ENCODE measurements at places on chromosomes 7 and 10.

- no peak for DNase-seq
Measured at GRCh38 chr7:94301024-94301586, 93.6 kb upstream of the COL1A2 start.

DNA sequence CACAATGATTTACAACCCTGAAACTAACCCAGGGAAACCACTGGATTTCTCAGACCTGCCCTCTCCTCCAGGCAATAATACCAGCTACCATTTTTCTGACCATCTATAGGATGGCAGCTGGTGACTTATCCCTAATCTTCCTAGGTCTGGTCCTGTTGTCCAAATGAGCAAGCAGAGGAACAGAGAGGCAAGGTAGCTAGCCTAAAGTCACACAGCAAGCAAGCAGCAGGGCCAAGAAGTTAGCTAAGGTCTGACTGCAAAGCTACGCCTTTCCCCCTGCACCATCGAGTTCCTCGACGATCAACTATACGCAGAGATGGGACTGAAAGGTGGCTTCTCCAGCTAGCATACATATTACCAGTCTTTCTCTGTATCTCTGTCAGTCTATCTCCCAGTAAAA, 25.3 kb downstream of the ATXN7L1 start:
- DNase-seq = no peak

DNA sequence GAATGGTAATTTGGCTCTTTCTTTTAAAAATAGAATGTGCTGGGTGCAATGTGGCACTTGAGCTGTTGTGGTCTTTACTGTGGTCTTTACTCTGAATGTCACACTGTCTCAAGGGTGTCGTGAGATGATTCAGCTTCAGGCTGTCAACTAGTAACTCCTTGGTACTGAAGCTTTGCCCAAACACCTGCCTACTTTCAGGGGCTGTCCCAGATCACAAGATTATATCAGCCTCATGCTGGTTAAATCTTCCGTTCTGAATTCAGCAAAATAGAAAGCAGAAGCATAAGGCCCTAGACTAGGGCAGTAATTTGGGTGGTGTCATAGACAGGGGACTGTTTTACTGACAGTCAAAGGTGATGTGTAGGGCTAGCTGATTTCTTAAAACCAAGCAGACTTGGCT, 110.9 kb downstream of the BAMBI start:
- DNase-seq = no peak

DNA sequence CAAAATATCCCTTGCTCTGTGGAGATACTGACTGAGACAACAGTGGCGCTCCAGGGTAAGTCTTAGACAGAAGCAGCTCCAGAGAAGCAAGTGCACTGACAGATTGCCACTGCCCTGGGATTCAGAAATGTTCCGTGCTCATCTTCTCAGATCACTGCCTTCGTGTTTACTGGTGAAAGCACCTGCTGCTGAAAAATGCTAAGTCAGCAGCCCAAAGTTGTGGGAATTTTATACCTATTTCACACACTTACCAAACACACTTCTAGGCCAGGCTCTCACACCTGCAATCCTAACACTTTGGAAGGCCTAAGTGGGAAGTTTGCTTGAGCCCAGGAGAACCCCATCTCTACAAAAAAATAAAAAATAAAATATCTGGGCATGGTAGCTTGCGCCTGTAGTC, 63.2 kb upstream of the DLX6 start:
- no peak for DNase-seq

DNA sequence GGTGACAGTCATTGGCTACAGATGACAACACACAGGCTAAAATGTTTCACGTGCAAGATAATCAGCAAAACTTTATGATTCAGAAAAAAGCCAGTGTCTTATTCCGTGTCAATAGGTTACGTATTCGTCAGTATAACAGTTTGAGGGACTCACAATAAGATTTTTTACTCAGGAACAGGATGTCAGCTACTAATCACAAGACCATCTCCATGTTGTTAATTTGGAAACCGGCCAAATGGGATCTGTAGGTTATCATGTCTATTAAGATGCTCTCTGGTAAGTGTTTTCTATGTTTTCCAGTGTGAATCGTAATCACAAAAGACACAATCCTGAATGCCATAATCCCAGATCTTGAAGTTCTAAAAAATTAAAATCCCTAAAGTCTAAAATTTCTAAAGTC, 197.3 kb downstream of the ETV1 start:
- DNase-seq = no peak

- DNase-seq = no peak
Measured at GRCh38 chr10:113056441-113057021, 106.5 kb downstream of the TCF7L2 start.

DNA sequence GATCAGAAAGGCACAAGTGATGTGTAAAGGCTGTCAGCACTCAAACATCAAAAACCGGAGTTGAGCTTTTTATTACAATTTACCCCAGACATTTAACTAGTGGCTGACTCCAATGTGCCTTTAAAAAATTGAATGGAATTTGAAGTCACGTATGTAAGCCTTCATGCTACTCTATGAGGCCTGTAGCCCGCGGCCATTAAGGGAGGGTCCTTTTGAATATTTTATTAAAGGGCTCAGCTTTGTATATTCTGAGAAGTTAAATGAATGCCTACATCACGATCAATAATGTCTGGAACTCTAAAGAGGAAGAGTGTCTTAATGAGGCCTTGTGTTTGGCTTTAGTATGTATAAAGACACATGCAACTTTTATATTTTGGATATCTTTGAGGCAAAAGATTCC, 916.6 kb upstream of the CELF2 start:
- no peak for DNase-seq

GRCh38 chr10:132666705-132667341, 119.1 kb downstream of the NKX6-2 start:
- no peak for DNase-seq

DNA sequence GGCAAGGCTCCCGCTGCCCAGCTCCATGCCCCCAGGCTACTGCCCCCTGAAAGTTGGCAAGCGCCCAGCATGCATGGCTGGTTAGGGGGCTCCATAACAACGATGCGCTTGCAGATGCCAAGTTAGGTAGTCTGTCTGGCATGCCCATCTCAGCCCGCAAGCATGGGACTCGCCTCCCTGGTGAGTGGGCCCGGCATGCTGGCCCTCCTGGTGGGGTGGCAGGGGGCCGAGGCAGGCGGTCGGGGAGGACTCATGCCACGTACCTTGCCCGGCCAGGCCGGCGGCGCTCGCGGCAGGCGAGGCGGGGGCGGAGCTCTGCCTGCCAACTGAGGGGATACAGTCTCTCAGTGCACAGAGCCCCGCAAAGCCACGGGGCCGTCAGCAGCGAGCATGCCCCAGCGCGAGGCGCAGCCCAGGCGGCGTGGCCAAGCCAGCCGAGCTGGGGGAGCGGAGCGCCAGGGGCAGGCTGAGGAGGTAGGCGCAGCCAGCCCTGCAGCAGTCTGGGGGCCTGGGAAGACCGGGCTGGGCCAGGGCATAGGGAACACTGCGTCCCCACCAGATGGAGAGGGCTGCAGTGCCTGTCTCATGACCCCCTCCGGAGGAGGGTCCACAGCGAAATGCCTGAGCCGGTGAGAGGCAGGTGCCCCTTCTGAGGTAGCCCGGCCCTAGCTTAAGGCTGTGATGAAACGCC, 28.0 kb upstream of the NDST2 start:
- no peak for DNase-seq

GRCh38 chr10:80468806-80469421, 14.8 kb downstream of the TSPAN14 start:
- peak; percentile 18 for DNase-seq

- no peak for DNase-seq
Measured at GRCh38 chr10:62992145-62992721, 140.9 kb upstream of the NRBF2 start.

DNA sequence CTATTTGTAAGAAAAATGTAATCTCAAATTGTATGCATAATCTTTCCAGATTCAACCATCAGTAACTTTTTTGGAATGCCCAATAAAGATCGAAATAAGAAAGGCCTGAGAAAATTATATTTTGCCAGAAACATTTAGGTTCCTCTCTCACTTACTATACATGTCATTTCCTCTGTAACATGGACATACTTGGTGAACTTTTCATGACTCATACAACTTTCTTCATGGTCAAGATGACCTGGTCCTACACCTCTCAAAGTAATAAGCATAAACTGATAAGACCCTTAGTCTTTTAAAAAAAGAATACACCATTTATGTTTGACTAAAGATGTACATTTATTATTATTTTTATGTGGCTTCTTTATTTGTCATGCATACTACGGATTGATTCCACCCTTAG, 125.3 kb downstream of the REEP3 start:
- DNase-seq = no peak

Data from stimulated activated naive CD4-positive, alpha-beta T cell treated with Interleukin-2 at 50 U/mL for 16 hours (primary cell).